ENCODE measurements at places on chromosomes 16 and 17. TPM values are rescaled to one million over a fixed set of nuclear protein-coding genes. Genes with fewer than 3 reads are reported as not detected.

DNA sequence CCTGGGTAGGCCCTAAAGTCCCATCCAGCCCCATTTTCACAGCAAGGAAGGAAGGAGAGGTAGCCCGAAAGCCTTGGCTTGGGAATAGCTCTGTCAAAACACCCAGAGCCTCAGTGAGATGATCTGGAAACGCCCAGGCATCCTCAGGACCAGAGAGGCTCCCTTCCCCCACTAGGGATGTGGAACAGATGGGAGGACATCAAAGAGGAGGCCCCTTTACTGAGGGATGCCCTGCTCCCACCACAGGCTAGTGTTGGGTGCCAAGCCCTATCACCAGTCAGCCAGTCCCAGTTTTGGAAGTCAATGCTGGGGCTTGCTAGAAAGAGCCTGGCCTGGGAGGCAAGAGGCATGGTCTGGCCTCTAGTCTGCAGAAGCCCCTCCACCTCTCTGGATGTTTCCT lies 4.7 kb downstream of the TPPP3 start:
- H3K36me3 ChIP-seq: no peaks in the 10 kb centered on the region
- no peaks in the 10 kb centered on the region for H3K4me1 ChIP-seq
- peaks cover 45% of the 10 kb centered on the region for H3K27me3 ChIP-seq
- DNase-seq: no peak
- no peak overlapping the region for H3K4me3 ChIP-seq

GRCh38 chr17:57422574-57423164 lies 166.3 kb downstream of the MSI2 start:
- H3K4me3 ChIP-seq: no peak overlapping the region
- H3K27ac ChIP-seq: no peak overlapping the region
- H3K4me1 ChIP-seq: peaks cover 36% of the 10 kb centered on the region

DNA sequence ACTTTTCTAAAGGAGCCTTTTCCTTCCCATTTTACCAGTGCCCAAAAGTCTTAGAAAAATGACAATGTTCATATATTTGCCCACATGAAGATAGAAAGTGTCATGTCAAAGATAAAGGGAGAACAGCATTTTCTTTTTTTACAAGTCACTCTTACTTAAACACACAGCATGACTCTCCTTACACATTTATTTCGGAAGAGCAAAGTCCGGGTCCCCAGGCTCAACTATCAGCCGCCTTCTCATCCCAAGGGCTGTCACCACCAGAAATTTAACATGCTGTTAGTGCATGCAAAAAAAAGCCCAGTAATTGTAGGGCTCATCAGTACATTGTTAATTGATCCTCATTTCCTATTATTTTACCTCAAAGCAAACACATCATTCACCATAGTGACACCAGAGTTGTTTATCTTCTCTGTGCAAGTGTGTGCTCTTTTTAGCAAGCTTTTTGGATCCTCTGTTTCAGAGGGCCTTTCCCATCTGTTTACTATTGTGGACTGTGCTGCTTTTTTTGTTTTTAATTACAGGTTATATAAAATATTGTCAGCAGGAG lies 560.3 kb downstream of the WWOX start:
- no peaks in the 10 kb centered on the region for H3K4me1 ChIP-seq
- H3K27me3 ChIP-seq: no peaks in the 10 kb centered on the region
- H3K4me3 ChIP-seq: no peak overlapping the region
- no peak overlapping the region for H3K27ac ChIP-seq

OR3A3 gene
- not detected for total RNA-seq

DNA sequence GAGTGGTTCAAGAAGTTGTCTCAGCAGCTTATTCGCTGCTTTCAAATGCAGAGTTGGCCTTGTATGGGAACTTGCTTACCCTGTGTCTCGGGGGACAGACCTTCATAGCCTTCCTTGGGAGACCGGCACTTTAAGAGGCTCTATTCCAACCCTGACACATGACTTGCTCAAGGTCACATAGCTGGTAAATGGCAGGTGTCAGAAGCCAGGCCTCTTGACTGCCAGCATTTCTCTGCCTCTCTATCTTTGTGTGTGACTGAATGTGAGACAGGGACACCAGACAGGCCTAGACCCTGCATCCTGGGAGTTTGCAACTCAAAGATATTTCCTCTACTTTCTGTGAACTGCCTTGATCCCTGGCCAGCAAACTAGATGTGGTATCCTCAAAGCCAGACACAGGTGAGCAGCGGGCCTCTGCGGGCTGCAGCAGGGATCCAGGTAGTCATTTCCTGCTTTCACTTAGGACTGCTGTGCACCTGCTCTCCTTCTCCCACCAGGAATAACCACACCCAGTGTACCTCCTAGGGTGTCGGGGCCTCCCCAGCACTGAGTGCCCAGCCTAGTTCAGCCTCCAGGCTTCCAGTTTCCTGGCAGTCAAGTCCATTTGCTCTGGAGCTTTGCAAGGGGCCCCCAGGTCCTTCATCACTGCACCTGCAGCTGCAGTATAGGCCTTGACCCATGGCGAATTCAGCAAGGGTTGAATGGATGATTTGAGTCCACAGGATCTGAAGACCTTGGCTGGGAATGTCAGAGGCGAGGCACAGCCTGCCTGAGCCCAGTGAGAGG lies 116.6 kb upstream of the TNRC6C start:
- no peak for DNase-seq
- peaks cover 49% of the 10 kb centered on the region for H3K4me1 ChIP-seq

GRCh38 chr17:78234261-78234865 lies 2.9 kb downstream of the TMEM235 start:
- no peaks in the 10 kb centered on the region for H3K36me3 ChIP-seq
- no peak overlapping the region for H3K4me3 ChIP-seq
- no peak for DNase-seq
- peaks cover 34% of the 10 kb centered on the region for H3K27me3 ChIP-seq
- H3K27ac ChIP-seq: no peak overlapping the region
- peaks cover 8% of the 10 kb centered on the region for H3K4me1 ChIP-seq
